ENCODE measurements at places on chromosomes 6 and 20.

GRCh38 chr20:51447097-51447764, 95.3 kb downstream of the NFATC2 start:
- DNase-seq, result no peak

GRCh38 chr6:150543178-150543577, 56.5 kb upstream of the PLEKHG1 start:
- DNase-seq, result no peak

DNA sequence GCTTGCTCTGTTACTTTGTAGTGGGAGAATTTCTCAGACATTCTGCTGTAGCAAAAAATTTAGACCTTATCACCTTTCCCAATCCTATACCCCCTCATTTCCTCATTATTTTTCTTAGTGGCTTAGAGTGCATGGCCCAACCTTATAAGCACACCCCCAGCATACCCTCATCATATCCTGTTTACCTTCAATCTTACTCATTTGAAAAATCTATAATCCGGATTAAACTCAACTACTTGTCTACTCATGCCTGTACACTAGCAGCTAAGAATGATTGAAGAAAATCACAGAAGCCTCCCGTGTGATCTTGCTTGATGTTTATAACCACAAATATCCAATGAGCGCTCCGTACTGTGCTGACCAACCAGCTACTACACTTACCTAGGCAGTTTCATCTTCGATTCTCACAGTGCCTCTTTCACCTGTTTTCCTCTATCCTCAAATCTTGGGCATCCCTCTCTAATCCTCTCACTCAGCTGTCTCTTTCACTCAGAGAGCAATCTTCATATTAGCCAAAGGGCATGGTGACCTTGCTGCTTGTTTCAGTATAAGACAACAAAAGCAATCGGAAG, 36.6 kb downstream of the AIG1 start:
- DNase-seq, result no peak

DNA sequence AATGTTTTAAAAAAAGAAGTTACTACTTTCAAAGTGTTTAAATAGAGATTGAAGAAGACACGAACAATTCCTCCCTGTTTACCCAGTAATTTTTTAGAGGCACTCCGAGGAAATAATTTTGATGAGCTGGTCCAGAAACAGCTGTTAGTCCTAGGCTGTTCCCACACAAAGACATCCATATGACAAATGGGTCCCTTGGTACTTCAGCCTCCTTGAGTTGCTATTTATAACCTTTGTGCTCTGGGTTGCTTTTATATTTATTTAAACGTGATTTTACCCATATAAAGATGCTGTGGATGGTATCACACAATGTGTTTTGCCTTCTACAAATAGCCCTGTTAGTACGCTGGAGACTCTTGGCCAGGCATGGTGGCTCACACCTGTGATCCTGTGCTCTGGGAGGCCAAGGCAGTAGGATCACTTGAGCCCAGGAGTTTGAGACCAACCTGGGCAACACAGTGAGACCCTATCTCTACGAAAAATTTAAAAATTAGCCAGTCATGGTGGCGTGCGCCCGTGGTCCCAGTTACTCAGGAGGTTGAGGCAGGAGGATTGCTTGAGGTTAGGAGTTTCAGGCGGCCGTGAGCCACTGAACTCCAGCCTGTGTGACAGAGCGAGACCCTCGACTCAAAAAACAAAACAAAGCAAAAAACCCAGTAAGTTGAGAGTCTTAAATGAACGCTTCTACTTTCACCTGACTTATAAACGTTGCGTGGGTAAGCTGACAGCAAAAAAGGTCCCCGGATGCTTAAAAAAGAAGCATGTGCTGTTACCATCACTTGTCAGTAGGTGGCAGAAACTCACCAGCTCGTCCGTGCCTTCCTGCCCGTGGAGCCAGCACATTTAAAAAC, 56.9 kb upstream of the ARMH2 start:
- DNase-seq, result peak; percentile 71

- DNase-seq, result no peak
These were observed 33.9 kb upstream of the ZBTB24 start for GRCh38 chr6:109516929-109517328.

- no peak for DNase-seq
These were observed 701.8 kb upstream of the FLRT3 start for GRCh38 chr20:15039088-15039752.

- no peak for DNase-seq
These were observed 169.5 kb upstream of the THEMIS start for GRCh38 chr6:128070406-128070805.

GRCh38 chr20:44256961-44257360, 9.9 kb downstream of the GDAP1L1 start:
- DNase-seq, result no peak
